PC-3 (cell line): ENCODE measurements at places on chromosomes 1 and 21.
A peak's percentile ranks its signal among the peaks of the same experiment; 100 is the strongest.

DNA sequence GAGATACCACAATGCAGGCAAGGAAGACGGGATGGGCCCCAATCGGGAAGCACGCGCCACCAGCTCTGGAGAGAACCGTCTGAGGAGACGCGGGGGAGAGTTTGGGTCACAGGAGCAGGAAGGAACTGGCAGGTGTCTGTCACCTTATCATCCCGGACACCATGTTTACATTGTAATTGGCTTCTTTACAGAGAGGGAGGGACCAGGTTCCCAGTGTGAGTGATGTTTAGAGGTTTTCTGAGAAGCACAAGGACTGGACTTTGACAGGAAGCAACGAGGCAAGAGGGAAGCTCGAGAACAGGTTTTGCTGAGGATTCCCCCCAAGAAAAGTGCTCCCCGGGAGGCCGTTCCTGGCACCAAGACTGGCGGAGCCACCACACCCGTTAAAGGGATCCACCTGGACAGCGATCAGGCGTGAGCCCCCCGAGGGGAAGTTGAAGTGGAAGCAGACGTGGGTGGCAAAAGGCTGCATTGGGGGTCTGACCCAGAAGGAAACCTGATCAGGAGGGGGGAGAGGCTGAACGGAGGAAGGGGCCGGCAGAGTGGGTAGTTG is 957 bp downstream of the EPS15 start:
- peak; percentile 77 for DNase-seq

DNA sequence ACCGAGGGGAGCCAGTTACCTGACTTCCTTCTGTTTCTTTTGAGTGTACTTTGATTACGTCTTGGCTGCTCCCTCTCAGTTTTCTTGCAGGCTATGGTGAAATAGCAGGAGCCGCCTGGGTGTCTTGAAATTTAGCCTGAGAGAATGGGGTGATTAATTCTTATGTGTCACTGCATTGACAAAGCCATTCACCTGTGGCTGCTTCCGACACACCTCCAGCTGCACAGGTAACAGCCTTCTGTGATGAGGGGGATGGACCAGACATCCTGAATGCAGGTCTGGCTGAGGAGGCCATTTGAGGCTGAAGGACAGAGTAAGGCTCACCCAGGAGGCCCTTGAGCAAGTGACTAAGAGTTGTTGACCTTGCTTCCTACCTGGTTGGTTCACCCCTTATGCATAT is 16.5 kb downstream of the CACNA1E start:
- no peak for DNase-seq

- DNase-seq, result no peak
These were observed 243 bp downstream of the ADAM15 start for GRCh38 chr1:155051342-155051776.

- no peak for DNase-seq
These were observed 948 bp upstream of the COP1 start for GRCh38 chr1:176208034-176208433.

GRCh38 chr1:236502972-236503639 is 20.7 kb upstream of the LGALS8 start:
- DNase-seq, result peak; percentile 85

DNA sequence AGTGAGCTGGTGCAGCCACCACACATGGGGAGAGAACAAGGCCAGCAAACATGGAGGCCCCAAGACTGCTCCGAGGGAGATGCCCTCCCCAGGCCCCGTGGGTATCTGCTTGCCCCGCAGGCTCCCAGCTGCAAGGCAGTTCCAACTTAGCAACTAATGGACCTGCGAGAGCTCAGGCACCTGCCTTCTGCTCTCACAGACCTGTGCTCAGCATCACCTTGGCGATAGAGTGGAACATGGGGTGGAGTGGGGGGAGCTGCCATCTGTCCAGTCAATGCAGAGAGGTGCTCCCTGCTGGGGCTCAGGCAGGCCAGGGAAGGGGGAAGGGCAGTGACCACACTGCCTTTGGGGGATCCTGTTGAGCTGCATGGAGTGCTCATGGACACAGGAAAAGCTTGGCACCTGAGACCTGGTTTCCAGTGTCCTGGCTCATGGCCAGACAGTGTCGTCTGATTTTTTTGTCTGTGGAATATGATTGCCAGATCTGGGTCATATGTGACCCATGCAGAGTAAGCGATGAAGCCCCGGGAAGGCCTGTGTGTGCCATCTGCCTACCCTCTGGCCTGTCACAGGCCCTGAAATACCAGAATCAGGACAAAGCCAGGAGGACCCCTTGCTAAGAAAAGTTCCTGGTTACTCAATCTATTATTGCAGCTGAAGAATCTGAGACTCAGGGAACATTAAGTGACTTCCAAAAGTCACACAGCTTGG is 39.9 kb upstream of the TENT5C start:
- no peak for DNase-seq

DNA sequence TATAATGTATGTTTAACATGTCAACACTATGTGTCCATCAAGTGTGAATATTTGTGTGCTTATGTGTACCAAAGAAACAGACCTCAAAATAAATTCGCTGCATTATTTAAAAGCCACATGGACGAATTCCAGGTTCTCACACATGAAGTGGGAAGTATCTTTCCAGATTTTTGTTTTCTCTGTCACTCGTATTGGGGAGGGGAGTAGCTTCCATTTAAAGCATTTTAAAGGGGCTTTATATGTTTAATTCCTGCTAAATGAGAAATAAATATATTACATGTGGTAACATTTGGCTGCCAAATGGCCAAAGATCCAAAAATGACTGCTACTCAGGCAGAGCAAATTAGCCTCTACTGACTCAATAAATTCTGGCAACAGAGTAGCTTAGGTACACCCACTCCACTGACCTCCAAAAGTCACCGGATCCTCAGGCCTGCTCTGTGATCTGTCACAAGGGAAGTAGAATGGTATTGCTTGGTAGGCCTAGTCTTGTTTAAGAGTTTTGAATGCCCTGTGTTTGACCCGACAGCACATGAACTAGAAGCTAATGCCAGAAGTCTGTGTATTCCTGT is 178.1 kb downstream of the ZP4 start:
- no peak for DNase-seq

DNA sequence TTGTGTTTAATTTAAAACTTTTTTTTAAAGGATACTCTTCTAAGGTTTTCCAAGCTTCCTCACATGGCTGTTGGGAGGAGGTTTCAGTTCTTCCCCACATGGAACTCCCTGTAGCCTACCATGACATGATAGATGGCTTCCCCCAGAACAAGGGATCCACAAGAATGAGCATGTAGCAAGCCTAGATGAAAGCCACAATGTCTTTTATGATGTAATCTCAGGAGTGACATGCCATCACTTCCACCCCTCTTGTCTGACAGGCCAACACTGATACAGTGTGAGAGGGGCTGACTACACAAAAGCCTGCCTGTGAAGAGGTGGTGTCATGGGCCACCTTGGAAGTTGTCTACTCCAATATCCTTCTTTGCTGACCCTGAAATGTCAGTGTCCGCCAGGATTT is 32.0 kb downstream of the CD34 start:
- no peak for DNase-seq
